NCI-H1417 (cell line): ENCODE measurements at places on chromosomes 12 and 14.
A peak's percentile ranks its signal among the peaks of the same experiment; 100 is the strongest.

DNA sequence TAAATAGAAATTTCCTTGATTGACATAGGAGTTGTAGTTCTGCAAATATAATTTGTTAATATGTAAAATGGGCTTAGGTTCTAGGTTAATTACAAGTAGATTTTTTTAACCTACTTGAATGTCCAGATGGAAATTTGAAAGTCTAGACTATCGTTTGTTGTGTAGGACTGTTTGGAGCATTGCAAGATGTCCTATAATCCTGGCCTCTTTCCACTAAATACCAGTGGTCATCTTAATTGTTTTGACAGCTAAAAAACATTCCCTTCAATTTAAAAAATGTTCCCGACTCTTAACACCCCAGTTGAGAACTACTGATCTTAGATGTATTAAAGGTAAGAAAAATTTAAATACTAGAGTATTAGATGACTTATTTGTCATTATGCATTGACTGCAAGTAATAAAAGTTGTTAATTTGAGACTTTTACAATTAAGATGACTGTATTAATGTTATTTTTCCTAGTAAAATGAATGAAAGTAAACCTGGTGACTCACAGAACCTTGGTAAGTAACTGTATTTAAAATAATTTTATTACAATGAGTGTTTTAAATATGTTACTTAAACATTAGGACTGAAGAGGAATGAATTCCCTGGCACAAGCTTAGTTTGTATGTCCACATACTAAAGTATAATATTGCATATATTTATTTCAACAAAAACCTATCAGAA lies 21.8 kb downstream of the G2E3 start:
- no peak for DNase-seq

GRCh38 chr14:103834956-103835355 lies 12.4 kb downstream of the PPP1R13B start:
- DNase-seq = no peak

- DNase-seq = peak; percentile 99
Measured at GRCh38 chr14:22887260-22887989, 4.4 kb downstream of the REM2 start.

GRCh38 chr12:84875241-84875640 lies 37.4 kb downstream of the SLC6A15 start:
- DNase-seq = no peak

DNA sequence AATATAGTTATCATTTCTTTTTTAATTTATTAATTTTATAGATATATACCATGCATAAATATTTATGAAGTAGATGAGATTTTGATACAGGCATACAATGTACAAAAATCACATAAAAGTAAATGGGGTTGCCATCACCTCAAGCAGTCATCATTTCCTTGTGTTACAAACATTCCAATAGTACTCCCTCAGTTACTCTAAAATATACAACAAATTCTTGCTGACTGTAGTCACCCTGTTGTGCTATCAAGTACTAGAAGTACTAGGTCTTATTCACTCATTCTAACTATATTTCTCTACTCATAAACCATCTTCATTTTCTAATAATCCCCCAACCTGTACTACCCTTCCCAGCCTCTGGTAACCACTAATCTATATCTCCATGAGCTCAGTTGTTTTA lies 432.6 kb upstream of the SYT1 start:
- DNase-seq = no peak

GRCh38 chr14:24991821-24992220 lies 58.1 kb downstream of the STXBP6 start:
- no peak for DNase-seq

GRCh38 chr14:49992448-49992847 lies 99.6 kb downstream of the ARF6 start:
- DNase-seq = no peak

DNA sequence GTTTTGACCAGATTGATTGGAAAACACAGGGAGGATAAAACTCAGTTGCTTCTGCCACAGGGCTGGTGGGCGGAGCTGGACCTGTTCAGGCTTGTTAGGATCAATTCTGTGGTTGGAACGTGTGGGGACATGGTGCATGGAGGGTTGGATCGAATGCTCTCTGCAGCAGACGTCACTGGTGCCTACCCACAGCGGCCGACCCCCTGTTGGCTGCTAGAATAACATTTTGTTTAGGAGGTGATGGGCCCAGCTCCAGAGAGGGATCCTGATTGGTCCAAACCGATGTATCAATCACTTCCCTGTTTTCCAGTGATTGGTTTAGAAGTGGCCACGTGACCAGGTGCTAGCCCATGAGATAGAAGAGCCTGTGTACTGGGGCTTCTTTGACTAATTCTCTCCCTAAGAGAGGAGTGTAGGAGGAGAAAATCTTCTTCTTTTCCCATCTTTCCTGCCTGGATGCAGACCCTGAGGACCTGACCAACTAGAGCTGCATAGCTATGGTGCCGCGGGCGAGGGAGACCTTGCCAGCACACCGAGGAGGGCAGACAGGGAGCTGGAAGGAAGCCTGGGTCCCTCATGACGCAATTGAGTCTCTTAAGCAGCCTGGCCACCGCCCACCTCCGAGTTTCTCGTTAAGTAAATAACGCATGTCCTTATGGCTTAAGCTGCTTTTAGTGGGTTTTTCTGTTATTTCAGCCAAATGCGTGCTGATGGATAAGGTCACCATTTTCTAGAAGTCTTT lies 163.5 kb downstream of the AACS start:
- DNase-seq = peak; percentile 9

DNA sequence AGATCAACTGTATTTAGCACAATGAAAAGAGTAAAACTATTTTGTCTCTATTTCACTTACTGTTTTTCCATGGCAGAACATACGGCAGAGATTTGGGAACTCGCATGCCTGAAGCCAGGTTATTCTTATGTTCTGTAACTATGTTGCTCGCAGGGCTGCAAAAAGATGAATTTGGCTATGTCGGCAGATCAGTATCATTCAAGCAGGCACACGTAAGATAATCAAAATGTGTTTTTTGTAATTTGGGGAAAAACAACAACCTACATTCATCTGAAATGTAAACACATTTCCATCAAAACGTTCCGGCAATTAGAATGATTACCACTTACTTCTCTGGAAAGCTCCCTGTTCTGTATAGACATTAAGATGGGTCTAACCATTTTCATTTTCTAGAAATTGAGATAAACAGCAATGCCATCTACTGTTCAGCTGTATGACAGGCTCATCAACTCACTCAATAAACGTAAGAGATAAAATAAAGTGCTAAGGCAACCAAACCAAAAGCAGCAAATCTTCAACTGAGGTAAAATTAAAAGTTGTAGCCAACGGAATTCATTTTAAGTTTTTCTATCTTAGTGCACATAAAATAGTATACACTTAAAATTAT lies 13.0 kb downstream of the GTSF1 start:
- no peak for DNase-seq

- DNase-seq = no peak
Measured at GRCh38 chr14:55838529-55839052, 258.6 kb downstream of the KTN1 start.

DNA sequence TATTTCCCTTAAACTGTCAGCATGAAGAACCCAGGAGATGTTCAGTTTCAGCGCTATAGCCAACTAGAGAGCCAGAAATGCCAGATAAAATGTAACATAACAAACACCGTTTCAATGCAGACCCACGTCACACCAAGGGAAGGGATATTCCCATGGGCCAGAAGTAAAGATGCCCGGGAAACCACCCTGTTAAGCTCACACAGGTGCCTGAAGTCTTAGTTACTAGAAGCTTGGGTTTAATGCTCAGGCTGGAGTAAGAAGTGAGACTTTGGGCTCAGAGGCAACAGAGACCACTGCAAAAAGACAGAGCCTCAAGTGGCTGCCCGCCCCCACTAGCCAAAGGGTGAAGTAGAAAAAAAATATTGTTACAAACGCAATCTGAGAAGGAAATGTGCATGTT lies 52.3 kb downstream of the SYNE3 start:
- DNase-seq = no peak

GRCh38 chr14:97523936-97524335 lies 726.8 kb downstream of the VRK1 start:
- no peak for DNase-seq

GRCh38 chr12:105048315-105048714 lies 35.9 kb downstream of the ALDH1L2 start:
- no peak for DNase-seq

DNA sequence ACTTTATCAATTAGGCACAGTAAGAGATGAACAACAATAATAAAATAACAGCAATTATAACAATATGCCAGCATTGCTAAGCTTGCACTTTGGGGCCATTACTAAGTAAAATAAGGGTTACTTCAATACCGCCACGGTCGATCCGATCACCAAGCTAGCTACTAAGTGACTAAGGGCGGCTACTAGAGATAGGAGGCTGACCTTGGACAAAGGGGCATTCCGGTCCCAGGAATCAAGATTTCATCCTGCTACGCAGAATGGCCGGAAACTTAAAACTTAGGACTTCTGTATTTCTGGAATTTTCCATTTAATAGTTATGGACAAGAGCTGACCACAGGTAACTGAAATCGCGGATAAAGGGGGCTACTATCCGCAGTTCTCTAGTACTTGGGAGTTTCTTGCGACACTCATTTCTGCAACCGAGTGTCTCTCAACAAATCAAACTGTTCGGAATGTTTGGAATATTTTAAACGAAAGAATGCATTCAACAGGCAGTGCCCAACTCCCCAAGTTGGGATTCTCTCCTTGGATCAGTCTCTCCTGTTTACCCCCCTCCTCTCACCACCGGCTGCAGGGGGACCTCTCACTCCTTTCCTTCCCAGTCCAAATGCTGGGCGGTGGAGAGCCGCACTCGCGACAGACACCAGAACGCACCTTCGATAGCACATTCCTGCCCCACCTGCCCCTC lies 650 bp downstream of the HEBP1 start:
- no peak for DNase-seq

DNA sequence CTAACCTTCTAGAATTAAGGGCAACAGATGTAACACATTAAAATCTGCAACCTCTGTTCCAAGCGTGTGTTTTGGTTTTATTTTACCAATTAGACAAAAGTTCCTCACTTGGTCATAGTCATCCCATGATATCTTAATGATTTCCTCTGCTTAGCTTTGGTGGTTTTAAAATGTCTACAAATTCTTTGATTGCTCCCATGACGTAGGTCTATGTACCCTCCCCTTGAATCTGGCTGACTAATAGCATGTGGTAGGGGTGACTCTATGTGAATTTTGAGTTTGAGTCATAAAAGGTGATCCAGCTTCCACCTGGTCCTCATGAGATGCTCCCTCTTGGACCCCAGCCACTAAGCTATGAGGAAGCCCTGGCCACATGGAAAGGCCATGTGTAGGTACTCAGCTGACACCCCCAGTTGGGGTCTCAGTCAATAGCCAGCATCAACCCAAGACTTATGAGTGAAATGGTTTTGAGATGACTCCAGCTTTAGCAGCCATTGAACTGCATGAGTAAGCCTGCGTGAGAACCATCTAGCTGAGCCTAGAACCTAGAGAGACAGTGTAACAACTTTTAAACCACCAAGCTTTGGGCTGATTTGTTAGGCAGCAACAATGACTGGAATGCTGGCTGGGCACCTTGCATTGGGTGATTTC lies 247.1 kb downstream of the MSRB3 start:
- no peak for DNase-seq

- peak; percentile 74 for DNase-seq
Measured at GRCh38 chr14:23562822-23563472, 4.6 kb downstream of the AP1G2 start.

DNA sequence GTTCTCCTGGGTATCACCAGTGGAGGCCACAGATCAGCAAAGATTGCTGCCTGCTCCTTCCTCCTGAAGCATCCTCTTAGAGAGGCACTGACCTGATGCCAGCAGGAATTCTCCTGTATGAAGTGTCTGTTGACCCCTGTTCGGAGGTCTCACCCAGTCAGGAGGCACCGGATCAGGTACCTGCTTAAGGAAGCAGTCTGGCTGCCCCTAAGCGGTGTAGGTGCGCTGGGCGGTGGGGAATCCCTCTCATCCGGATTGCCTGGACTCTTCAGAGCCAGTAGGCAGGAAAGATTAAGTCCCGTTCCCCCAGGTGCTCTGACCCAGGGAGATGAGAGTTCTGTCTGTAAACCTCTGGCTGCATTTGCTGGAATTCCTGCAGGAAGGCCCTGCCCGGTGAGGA lies 455.2 kb downstream of the CCDC91 start:
- no peak for DNase-seq

DNA sequence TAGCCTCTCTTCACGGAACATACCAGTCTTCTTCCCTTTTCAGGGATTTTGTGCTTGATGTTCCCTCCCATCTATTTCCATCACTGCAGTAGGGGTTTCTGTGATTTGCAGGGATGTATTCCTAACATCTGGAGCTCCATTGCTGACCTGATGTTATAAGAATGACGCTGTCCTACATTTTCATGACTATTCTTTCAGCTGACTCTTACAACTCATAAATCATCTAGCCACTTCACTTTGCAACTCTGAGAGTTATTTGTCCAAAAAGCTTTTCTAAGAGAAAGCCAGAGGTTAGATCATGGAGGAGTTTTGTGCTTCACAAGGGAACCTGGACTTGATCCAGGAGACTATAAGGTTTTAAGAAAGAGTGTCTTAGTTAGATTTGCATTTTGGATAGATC lies 116.6 kb upstream of the FAR2 start:
- no peak for DNase-seq

DNA sequence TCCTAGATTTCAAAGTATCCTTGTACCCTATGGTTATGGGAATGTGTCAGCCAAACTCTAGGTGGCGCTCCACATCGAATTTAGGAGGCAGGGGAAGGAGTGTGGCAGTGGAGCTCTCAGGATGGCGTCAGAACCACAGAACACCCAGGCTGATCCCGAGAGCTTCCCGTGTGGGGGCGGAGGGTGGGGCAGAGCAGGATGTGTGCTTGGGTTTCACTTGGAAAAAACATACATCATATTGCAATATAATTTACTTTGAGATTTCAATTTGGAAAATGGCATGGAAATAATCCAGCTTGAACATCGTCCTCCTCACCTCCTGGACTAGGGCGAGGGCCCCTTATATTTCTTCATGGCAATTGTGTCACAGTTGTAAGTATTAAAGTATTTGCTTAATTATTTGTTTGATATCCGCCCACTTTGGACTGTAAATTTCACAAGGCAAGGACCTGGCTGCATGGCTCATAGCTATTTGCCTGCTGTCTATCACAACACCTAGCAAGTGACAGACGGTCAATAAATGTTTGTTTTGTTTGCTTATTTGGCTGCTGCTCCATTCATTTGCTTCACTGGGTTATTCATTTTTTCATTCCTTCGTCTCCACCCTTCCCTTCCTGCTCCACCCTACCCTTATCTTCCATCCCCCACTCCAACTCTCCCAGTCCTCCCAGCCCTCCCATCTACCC lies 221.5 kb upstream of the HMGA2 start:
- no peak for DNase-seq

- DNase-seq = no peak
Measured at GRCh38 chr12:22672951-22673350, 48.0 kb downstream of the ETNK1 start.

GRCh38 chr12:58583529-58583928 lies 336.8 kb downstream of the LRIG3 start:
- DNase-seq = no peak
